ENCODE measurements at places on chromosomes 6 and 20.

DNA sequence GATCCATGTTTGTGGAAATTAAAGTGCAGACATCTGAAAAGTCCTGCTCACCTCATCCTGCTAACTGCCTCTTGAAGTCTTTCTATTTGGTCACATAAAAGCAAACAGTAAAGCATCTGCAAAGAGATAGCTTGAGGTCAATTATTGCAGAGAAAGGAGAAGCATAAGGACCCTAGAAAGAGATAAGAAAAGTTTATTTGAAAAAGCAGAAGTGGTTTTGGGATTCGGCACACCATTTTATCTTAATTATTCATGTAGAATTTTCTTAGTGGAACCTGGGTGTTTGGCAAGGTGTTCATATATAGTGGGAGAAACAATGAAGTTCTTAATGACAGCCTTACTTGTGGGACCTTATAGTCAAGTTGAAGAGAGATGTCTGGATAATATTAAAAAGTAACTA, 280.8 kb downstream of the CENPW start:
- DNase-seq, result no peak

- DNase-seq, result no peak
These were observed 9.8 kb upstream of the BPI start for GRCh38 chr20:38294076-38294591.

DNA sequence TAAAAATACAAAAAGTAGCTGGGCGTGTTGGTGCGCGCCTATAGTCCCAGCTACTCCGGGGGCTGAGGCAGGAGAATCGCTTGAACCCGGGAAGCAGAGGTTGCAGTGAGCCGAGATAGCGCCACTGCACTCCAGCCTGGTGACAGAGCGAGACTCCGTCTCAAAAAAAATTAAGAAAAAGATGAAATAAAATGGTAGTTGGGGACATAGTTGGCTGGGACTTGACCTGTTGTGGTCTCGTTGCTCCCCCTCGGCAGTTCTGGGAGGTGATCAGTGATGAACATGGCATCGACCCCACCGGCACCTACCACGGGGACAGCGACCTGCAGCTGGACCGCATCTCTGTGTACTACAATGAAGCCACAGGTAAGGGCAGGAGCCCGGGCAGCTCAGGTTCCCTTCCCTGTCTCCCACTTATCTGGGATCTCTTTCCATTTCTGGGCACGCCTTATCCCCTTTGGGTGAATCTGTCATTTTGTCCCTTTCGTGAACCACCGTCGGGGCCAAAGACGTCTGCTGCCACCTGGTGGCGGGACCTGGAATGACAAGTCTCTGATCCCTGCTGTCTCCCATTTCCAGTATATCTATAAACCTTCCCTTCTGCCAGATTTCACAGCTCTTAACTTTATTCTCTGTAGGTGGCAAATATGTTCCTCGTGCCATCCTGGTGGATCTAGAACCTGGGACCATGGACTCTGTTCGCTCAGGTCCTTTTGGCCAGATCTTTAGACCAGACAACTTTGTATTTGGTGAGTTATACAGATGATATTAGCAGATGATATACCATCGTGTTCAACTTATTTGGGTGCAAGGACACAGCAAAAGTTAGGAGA, 2.3 kb downstream of the TUBB start:
- peak; percentile 76 for DNase-seq

- no peak for DNase-seq
These were observed 48.4 kb downstream of the C6orf15 start for GRCh38 chr6:31063906-31064435.

DNA sequence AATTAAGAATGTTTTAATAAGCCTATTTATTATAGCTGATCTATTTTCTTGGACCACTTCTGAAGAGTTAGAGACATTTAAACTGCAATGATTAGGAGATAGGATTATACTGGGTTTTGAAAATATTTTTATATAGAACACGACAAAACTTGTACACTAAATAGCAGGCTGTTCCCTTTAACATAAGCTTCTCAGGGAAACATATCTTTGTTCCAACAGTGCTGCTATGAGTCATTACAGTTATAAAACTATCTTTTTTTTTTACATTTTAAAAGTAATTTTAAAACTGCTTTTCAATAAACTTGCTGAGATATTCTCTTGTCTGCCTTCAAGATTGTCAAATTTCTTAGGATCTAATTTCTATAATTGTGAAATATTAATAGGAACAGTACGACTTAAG, 389.1 kb downstream of the ARHGAP18 start:
- DNase-seq, result no peak

DNA sequence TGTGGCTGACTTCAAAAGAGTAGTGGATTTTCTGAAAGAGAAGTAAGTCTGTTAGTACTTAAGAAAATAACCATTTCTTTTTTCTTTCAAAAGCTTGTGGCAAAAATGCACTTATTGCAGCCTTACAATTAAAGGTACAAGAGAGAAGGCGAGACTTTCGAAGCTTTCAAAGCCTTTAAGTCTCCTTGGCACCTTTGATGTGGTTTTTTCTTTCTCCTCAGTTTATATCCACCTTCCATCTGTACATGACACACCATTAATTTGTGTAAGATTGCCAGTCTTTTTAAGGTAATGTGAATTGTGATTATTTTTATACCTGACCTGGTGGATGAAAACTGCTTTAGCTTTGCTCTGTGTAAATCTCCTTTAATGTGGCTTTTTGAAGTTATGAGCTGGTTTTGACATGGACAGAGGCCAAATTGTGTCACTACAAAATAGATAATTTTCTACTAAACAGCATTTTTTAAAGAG, 466.1 kb downstream of the CDKAL1 start:
- no peak for DNase-seq

Data from stimulated activated CD4-positive, alpha-beta T cell treated with anti-CD3 and anti-CD28 coated beads, Interleukin-1b, Interleukin-23, amount 100 ng/mL, for 24 hours (primary cell).